ENCODE measurements at places on chromosomes 16 and 17.

DNA sequence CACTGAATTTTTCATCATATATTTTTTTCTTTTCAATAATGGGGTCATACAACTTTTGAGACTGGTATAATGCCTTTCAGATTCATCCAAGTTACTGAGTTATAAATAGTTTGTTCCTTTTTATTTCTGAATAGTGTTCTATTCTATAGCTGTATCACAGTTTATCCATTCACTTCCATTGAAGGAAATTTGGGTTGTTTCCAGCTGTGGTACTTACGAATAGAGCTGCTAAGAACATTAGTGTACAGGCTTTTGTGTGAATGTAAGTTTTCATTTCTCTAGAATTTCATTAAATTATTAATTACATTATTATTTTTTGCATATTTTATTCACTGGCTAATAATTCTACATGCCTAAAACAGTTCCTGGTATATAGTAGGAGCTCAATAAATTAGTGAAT, 52.9 kb downstream of the SNTB2 start:
- no peak for DNase-seq

GRCh38 chr17:48540213-48540612, 4.7 kb downstream of the HOXB2 start:
- no peak for DNase-seq

DNA sequence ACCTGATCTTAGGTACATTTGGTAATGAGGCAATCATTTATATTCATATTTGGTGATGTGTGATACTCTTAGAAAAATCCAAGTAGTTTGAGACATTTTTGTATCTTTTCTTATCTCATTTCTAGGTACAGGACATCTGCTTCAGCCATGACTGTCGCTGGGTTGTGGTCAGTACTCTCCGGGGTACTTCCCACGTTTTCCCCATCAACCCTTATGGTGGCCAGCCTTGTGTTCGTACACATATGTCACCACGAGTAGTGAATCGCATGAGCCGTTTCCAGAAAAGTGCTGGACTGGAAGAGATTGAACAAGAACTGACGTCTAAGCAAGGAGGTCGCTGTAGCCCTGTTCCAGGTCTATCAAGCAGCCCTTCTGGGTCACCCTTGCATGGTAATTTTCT, 312.2 kb downstream of the BCAS3 start:
- no peak for DNase-seq

- DNase-seq: no peak
Measured at GRCh38 chr16:68823401-68824135, 19.8 kb upstream of the TANGO6 start.

- no peak for DNase-seq
Measured at GRCh38 chr16:67156143-67156844, 3.4 kb downstream of the TRADD start.

DNA sequence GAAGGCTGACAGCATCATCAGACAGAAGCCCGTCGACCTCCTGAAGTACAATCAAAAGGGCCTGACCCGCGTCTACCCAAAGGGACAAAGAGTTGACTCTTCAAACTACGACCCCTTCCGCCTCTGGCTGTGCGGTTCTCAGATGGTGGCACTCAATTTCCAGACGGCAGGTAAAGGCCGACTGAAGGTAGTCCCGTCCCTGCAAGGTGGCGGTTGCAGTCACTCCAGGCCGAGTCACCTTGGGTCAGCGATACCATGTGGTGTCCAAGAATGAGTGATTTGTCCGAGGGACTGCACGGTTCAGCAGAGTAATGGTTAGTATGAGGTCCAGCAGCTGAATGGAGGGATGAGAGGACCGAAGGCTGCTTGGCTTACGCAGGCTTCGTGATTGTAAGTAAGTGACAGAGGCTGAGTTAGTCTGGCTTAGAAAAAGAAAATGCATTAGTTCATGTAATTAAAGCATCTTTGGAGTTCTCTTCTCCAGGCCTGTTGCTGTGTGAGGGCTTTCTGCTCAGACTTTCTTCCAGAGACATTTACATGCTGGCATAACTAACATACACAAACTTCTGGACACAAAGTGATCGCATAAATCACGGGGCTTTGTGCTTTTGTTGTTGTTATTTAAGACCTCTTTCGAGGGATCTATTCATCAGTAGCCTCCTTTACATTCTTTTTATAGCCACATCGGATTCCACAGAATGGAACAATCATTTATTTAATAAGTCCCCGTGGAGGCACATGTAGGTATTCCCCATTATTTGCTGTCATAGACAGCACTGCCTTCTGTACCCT, 74.9 kb downstream of the SDR42E1 start:
- DNase-seq: no peak

Data from activated CD8-positive, alpha-beta memory T cell treated with anti-CD3 and anti-CD28 coated beads, Interleukin-2, amount 50 U/mL, for 4 hours (primary cell).